Stimulated activated CD4-positive, alpha-beta T cell treated with anti-CD3 and anti-CD28 coated beads, Interleukin-1b, Interleukin-23, amount 100 ng/mL, for 4 hours (primary cell): ENCODE measurements at places on chromosomes 2 and 18.
A peak's percentile ranks its signal among the peaks of the same experiment; 100 is the strongest.

GRCh38 chr2:5657231-5657630, 35.0 kb upstream of the SOX11 start:
- no peak for DNase-seq

DNA sequence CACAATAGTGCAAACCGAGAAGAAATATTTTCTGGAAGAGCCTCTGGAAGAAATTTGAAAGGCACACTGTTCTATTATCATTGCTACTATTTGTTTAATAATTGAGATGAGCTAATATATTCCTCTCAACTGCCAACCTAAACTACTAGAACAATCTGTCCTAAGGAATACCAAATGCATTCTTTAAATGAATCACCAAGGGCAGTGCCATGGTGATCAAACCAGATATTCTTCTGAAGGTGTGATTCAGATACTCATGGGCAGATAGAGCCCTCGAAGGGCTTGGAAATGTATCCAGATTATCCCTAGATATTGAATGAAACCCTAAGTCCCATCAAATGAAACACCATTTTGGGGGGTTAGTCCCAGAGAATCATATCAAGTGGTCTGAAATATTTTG, 76.6 kb downstream of the FIGN start:
- no peak for DNase-seq

- no peak for DNase-seq
These were observed 21.0 kb downstream of the PAX8 start for GRCh38 chr2:113257516-113258264.

DNA sequence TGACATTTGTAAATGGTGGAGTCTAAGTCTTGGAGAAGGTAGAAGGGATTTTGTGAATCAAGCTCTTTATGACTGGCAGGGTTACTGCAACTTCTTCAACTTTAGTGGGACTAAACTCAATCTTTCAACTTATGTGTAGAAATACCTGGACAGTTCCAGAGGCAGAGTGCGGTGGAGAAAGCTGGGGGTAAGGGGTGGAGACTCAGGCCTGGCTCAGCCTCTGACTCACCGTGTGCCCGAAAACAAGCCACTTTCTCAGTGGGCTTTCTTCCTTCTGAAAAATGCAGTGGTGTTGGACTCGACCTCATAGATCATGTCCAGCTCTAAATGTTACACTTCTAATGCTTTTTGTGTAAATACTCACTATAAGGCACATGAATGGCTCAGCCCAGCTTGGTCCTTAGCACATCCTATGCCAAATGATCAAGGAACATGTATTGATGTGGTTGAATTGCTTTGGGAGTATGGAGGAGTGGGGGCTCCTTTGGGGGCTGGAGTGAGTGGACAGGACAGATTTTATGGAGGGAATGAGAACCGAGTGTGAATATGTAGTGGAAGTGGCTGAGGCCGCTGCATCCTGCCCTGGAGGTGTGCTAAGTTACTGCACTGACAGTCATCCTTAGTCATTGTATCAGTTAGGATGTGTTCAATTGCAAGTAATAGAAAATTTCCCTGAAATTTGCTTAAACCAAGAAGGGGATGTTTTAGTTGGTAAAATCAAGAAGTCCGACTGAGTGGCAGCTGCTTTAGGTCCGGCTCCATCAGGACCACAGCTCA, 32.2 kb upstream of the IGFBP5 start:
- no peak for DNase-seq

DNA sequence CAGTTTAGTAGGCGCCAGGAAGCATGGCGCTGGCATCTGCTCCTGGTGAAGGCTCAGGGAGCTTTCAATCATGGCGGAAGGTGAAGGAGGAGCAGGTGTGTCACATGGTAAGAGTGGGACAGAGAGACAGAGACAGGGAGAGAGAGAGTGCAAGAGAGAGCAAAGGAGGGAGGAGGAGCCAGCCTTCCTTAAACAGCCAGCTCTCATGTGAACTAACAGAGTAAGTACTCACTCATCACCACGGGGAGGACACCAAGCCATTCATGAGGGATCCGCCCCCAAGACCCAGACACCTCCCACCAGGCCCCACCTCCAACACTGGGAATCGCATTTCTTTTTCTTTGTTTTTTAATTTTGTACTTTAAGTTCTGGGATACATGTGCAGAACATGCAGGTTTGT, 40.8 kb upstream of the CLASP1 start:
- DNase-seq: no peak

DNA sequence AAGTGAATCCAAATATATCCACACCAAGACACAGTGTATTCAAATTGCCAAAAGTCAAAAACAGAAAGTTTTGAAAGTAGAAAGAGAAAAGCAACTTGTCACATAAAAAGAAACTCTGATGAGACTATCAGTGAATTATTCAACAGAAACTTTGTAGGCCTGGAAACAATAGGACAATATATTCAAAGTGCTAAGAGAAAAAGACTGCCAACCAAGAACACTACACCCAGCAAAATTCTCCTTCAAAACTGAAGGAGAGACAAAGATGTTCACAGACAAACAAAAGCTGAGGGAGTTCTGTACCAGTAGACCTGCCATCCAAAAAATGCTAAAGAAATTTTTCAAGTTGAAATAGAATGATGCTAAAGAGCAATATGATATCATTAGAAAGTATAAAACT, 69.6 kb downstream of the GYPC start:
- no peak for DNase-seq

GRCh38 chr2:55916473-55917049, 7.0 kb downstream of the EFEMP1 start:
- no peak for DNase-seq

DNA sequence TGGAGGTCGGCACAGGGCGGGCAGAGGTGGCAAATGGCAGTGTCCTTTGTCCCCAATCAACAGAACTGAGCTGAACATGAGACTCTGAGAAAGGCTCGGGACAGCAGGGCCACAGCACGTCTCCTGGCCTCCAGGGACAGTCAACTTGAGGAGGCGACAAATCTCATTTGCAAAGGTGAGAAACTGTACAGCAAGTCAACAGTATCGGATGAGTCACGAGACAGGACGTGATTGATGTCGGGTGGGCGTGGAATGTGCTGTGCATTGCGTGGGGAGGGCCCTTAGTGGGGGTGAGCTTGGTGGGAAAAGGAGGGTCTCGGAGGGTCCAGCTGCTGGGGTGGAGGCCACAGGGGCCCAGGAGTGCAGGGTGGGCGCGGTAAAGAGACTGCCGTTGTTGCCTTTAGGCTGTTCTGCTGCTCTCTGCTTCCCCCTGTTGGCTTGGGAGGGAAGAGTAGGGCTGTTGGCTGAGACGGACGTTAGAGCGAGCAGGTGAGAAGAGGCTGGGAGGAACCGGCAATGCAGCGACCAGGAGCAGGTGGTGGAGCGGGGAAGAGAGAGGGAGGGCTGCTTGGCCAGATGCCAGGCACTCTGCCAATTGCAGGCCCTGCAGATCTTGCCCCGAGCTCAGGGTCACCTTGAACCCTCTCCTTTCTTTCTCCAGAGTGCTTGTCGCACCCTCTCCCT, 164.3 kb downstream of the BCL2 start:
- peak; percentile 65 for DNase-seq

DNA sequence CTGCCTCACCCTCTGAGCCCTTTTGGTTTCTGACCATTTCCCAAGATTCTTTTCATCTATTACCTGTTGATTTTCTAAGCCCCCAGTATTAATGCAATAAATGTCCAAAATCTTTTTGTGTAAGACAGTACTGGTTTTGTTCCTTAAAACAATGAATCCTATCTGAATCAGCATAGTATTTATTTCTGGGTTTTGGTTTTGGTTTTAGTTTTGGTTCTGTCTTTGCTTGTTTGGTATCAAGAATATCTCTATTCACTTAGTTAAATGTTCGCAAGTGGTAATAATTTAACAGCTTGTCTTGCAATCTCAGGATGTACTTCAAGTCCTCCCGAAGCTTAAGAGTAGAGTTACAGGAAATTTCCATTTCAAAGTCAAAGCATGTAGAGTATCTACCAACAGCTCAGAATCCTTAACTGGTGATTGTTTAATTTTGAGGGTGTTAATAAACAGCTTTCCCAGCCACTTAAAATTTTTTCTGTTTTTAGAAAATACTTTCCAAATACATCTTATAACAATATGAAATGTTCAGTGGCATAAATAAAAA, 67.7 kb upstream of the NEDD4L start:
- DNase-seq: no peak

GRCh38 chr2:181520253-181520652, 63.1 kb downstream of the ITGA4 start:
- no peak for DNase-seq

DNA sequence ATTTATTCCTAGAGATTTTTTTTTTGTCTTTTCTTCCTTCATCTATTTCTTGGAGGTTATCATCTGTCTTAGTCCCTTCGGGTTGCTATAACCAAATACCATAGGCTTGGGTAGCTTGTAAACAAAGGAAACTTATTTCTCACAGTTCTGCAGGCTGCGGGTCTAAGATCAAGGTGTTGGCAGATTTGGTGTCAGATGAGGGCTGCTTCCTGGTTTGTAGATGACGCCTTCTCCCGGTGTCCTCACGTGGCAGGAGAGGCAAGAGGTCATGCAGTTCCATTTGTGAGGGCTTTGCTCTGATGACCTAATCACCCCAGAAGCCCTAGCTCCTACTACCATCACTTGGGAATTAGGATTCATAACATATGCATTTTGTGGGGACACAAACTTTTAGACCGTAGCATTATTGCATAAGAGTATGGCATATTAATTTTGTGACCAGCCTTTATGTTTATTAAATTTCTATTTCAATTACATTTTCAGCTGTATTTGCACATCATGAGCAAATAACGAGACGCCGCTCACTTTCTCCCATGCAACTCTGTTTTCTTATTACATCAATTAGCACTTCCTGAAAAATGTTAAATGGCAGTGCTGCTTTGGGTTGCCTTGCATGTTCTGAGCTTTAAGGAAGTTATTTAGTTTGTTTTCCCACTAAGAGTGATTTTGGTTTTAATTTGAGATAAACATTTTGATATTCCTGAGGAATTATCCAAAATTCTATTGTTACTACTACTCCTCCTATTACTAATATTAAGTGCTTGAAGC, 246.4 kb upstream of the HDAC4 start:
- no peak for DNase-seq

DNA sequence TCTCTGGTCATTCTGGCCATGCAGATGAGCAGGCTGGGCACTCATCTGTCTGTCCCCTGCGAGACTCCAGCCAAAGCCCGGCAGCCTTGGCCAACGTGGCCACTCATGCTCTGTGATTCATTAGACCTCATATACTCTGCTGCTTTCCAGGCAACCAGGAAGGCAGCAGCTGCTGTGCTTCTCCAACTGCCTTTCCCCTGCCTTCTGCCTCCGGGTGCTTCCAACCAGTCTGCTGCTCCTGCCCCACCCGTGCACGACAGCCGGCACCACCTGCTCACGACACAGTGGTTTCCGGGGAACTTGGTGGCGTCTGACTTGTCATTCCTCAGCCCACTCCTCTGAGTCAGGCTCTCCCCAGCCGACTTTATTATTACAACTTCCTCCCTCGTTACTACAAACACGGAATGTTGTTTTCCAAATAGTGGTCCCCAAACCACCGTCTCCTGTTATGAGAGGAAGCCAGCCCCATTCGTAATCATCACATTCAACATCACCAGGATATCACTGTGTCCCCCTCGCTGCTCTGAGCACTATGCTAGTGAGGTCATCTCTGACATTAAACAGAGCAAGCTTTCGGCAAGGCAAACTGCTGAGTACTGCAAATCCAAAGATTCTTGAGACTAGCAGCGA, 392.4 kb downstream of the ALK start:
- DNase-seq: no peak

GRCh38 chr2:203904022-203904421, 32.5 kb upstream of the ICOS start:
- no peak for DNase-seq

DNA sequence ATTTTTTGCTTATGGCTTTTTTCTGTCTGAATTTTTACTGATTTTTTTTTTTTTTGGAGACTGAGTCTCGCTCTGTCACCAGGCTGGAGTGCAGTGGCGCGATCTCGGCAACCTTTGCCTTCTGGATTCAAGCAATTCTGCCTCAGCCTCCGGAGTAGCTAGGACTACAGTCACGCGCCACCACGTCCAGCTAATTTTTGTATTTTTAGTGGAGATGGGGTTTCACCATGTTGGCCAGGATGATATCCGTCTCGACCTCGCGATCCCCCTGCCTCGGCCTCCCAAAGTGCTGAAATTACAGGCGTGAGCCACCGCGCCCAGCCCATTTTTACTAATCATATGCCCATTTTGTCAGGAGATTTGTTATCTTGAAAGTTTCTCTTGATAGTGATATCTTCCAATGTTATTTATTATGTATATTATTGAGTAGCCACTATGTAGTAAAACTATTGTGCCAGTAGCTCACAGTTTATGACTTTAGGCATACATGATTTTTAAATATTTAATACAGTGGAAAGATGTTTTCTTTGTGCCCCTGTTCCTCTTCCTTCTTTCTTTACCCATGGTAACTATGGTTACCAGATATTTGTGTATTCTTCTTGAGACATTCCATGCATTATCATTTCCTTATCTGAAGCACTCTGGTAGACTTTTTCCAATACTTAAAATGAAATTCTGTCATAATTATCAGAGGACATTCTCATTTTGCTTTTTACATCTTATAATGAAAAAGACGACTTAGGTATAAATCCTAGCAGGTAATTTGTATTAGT, 2.1 kb downstream of the HAT1 start:
- no peak for DNase-seq

- DNase-seq: no peak
These were observed 9.5 kb downstream of the DGKD start for GRCh38 chr2:233363744-233364235.

DNA sequence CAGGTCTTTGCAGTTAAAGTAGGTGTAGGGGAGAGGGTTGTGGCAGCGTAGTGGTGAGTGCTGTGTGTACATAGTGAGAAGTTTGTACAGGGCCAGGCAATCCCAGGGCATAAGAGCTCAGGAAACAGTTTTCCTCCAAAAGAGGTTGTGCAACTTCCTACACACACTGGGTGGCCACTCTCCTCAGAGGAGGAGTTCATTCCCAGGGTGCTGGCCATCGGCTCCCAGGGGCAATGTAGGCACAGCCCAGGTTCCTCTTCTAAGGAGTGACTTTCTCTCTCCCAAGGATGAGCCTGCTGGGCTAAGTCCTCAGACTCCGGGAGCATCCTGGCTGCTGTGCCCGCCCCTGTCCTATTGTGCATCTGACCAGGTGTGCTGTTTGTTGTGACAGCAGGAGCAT, 3.0 kb downstream of the ACOXL start:
- DNase-seq: no peak

DNA sequence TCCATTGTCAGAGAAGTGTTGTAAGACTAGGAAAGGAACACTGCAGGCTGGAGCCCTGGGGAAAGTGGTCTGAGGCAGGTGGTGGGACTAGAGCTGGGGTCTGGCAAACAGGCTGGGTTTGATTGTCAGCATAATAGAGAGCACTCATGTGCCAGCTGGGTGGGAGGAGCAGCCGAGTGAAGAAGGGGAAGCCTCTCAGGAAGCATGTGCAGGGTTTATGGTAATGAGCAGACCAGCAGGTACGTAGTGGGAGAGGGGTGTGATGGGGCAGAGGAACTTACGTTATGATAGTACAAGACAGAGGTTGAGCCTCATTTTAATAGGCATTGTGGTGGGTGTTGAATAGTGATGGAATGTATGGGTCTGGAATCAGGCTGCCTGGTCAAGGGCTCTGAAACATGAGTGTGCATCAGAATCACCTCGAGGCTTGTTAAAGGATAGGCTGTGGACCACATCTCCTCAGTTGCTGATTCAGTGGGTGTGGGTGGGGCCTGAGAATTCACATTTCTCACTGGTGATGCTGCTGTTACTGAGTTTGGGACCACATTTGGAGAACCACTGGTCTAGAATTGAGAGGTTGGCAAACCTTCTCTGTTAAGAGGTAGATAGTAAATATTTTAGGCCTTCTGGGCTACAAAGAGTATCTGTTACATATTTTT, 1.7 kb upstream of the MGAT5 start:
- no peak for DNase-seq
